HFF-Myc (cell line): ENCODE measurements at places on chromosomes 11 and 22.

GRCh38 chr11:123481640-123482039 lies 51.6 kb downstream of the GRAMD1B start:
- DNase-seq: no peak

GRCh38 chr11:65786786-65787636 lies at the start of gene OVOL1:
OVOL1 (plus strand) TSS chr11:65787063; CDS start chr11:65787374, 311 bp downstream.
- DNase-seq: no peak

GRCh38 chr11:35167426-35167954 lies 28.5 kb downstream of the CD44 start:
- DNase-seq: no peak

GRCh38 chr11:117610045-117610444 lies 187.0 kb downstream of the DSCAML1 start:
- no peak for DNase-seq

GRCh38 chr11:2273771-2274170 lies 3.4 kb upstream of the ASCL2 start:
- no peak for DNase-seq
